ENCODE measurements at places on chromosomes 11 and 22. TPM values are rescaled to one million over a fixed set of nuclear protein-coding genes. Genes with fewer than 3 reads are reported as not detected.
A peak's percentile ranks its signal among the peaks of the same experiment; 100 is the strongest.

DNA sequence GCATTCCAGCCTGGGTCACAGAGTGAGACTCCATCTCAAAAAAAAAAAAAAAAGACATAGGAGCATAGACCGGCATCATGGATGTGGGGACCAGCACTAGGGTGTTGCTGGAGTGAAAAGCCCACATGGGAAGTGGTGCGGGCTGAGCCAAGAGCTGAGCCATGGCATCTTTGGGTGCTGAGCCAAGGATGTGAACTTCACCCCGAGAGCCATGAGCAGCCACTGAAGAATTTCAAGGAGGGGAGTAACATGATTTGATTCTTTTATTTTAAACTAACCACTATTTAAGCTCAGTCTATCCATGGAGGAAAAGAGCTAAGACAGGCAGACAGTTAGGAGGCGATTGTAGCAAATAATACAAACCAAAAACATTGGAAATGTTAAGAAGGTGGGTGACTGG is 57.4 kb downstream of the AHNAK start:
- DNase-seq, result no peak
- H3K4me3 ChIP-seq, result no peak overlapping the region
- H3K27ac ChIP-seq, result no peak overlapping the region
- H3K4me1 ChIP-seq, result peaks cover 10% of the 10 kb centered on the region
- H3K27me3 ChIP-seq, result no peaks in the 10 kb centered on the region

DNA sequence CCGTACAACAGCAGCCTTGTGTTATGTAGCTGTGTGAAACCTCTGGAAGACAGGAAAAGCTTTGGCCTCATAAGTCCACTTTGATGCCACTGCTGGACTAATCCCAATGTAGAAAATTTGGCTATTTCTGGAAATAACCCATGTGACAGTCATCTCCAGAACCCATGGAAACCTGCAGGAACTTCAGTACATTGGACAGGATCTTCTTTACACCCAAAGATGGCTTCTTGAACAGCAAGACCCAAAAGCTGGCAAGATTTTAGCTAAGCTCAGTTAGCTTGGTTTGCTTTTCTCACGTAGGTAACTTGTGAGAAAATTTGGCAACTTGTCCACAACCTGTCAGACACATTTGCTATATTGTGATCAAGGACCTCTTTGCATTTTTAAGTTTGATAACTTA is 74.8 kb upstream of the RCN1 start:
- peaks cover 46% of the 10 kb centered on the region for H3K27me3 ChIP-seq
- H3K4me3 ChIP-seq, result no peak overlapping the region
- H3K4me1 ChIP-seq, result no peaks in the 10 kb centered on the region
- H3K36me3 ChIP-seq, result peaks cover 2% of the 10 kb centered on the region

GRCh38 chr11:64914123-64914522 is 2.9 kb downstream of the ATG2A start:
- no peak for DNase-seq
- no peaks in the 10 kb centered on the region for H3K27me3 ChIP-seq
- H3K4me3 ChIP-seq, result no peak overlapping the region

- H3K4me3 ChIP-seq, result no peak overlapping the region
- H3K4me1 ChIP-seq, result no peaks in the 10 kb centered on the region
- no peak for DNase-seq
- no peak overlapping the region for H3K27ac ChIP-seq
- H3K27me3 ChIP-seq, result no peaks in the 10 kb centered on the region
- no peaks in the 10 kb centered on the region for H3K36me3 ChIP-seq
These were observed 203.2 kb downstream of the CASP12 start for GRCh38 chr11:104695065-104695463.

- H3K4me3 ChIP-seq, result no peak overlapping the region
- H3K27ac ChIP-seq, result no peak overlapping the region
- no peaks in the 10 kb centered on the region for H3K27me3 ChIP-seq
- H3K36me3 ChIP-seq, result peaks cover 4% of the 10 kb centered on the region
- peaks cover 23% of the 10 kb centered on the region for H3K4me1 ChIP-seq
These were observed 5.5 kb downstream of the SNAP29 start for GRCh38 chr22:20864186-20864908.

- H3K27me3 ChIP-seq, result no peaks in the 10 kb centered on the region
- no peak overlapping the region for H3K4me3 ChIP-seq
- H3K27ac ChIP-seq, result peak overlapping the region; percentile 64
- H3K36me3 ChIP-seq, result peaks cover 18% of the 10 kb centered on the region
- DNase-seq, result no peak
These were observed 13.3 kb downstream of the ARHGAP1 start for GRCh38 chr11:46686886-46687795.

ADAMTS15 gene
- 16.8 TPM for total RNA-seq

DNA sequence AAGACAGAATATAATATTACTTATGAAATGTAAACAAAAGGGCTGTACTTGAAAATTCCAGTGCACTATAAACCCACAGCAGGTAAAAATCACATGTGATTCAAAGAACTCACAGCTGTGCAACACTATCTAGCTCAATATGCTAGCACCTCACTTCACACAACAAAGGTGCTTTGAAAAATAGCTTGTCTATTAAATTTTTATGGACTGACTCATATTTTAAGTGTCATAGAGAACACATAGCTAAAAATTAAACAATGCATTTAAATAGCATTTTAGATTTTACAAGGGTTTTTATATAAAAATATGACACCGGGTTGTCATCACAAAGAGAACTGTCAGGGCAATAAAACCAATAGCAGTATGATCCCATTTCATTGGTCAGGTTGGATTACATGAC is 1390.5 kb upstream of the TENM4 start:
- H3K27me3 ChIP-seq, result peaks cover 9% of the 10 kb centered on the region
- H3K27ac ChIP-seq, result no peak overlapping the region
- no peaks in the 10 kb centered on the region for H3K36me3 ChIP-seq
- H3K4me3 ChIP-seq, result no peak overlapping the region
- DNase-seq, result no peak
- no peaks in the 10 kb centered on the region for H3K4me1 ChIP-seq

DNA sequence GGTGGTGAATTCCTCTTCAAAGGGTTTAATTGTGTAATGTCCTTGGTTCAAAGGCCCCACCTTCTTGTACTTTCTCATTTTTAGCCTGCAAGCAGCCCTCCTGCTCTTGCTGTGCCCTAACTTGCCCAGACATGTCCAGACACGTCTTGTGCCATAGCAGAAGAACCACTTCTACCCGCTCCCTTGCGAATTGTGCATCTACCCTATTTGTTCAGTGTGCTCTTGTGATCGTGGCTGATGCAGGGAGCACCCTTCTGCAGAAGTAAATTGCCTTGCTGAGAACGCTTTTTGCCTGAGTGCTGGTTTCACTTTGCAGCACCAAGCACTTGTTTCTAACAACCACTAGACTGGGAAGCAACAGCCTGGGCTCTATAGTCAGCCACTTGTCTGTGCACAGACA is 249.4 kb downstream of the SBF2 start:
- no peak overlapping the region for H3K27ac ChIP-seq
- H3K27me3 ChIP-seq, result no peaks in the 10 kb centered on the region
- peaks cover 10% of the 10 kb centered on the region for H3K36me3 ChIP-seq

DNA sequence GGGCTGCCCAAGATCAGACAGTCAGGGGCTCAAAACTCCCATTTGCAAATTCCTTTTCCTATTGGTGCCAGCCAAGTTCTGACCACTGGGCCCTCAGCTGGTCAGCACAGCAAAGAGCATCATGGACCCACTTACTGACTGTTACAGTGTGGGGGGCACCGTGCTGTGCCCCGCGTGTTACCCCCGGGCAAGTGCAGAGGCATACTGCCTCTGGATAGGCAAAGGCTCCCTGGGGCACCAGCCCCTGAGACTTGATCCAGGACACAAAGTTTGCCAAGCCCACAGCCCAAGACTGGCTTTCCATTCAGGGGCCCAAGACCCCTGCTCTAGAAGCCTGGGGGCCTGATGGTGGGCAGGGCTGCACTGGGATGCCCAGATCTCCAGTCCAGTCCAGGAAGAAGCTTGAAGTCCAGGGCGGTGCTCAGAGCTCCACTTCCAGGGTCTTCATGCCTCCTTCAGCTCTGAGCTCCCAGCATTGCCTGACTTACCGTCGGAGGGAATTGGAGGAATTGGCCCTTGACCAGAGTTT is 6.6 kb downstream of the LRRC32 start:
- peak overlapping the region; percentile 70 for H3K27ac ChIP-seq
- peak; percentile 59 for DNase-seq
- H3K27me3 ChIP-seq, result no peaks in the 10 kb centered on the region
- peaks cover 72% of the 10 kb centered on the region for H3K4me1 ChIP-seq
- H3K36me3 ChIP-seq, result peaks cover 42% of the 10 kb centered on the region

KDM4E gene
- not detected for total RNA-seq

DRD4 gene
- 0.55 TPM for total RNA-seq

DNA sequence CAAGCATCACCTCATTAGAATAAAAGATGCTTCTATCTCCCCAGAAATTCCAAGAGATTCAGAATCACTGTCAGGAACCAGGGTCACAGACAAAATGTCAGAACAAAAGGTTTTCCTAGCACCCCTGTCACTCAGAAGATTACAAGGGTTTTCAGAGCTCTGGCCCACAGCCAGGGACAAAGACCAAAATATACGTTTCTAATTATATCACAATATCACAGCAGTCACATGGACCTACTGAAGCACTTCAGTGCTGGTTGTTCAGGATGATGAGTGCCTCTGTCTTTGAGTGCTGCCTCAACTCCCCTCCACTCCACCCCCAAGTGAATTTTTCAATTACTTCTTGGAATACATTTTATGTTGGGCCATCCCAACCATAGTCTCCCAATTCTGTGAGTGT is 21.9 kb upstream of the RTL6 start:
- no peak overlapping the region for H3K27ac ChIP-seq
- no peak overlapping the region for H3K4me3 ChIP-seq
- peaks cover 36% of the 10 kb centered on the region for H3K4me1 ChIP-seq

PLEKHA7 gene
- total RNA-seq, result 0.92 TPM

OR6T1 gene
- total RNA-seq, result not detected

- H3K27ac ChIP-seq, result peak overlapping the region; percentile 100
- no peak for DNase-seq
- H3K4me1 ChIP-seq, result peaks cover 71% of the 10 kb centered on the region
These were observed 2.9 kb upstream of the NNMT start for GRCh38 chr11:114293201-114293711.

SLC22A12 gene
- total RNA-seq, result not detected

MS4A4E gene
- total RNA-seq, result 0.20 TPM

- H3K4me1 ChIP-seq, result peaks cover 3% of the 10 kb centered on the region
- no peak overlapping the region for H3K4me3 ChIP-seq
- H3K27ac ChIP-seq, result no peak overlapping the region
- H3K27me3 ChIP-seq, result peaks cover 11% of the 10 kb centered on the region
- no peak for DNase-seq
These were observed 19.7 kb upstream of the GLYATL1 start for GRCh38 chr11:58919561-58919960.

EMID1 gene
- 0.41 TPM for total RNA-seq

GRCh38 chr11:13923182-13923581 is 39.3 kb upstream of the SPON1 start:
- no peaks in the 10 kb centered on the region for H3K4me1 ChIP-seq
- no peak overlapping the region for H3K4me3 ChIP-seq
- H3K27me3 ChIP-seq, result peaks cover 14% of the 10 kb centered on the region

UPB1 gene
- total RNA-seq, result 0.15 TPM

RELT gene
- 4.5 TPM for total RNA-seq

- peaks cover 2% of the 10 kb centered on the region for H3K27me3 ChIP-seq
- no peak overlapping the region for H3K4me3 ChIP-seq
- no peaks in the 10 kb centered on the region for H3K4me1 ChIP-seq
- DNase-seq, result peak; percentile 91
- H3K36me3 ChIP-seq, result no peaks in the 10 kb centered on the region
- no peak overlapping the region for H3K27ac ChIP-seq
These were observed 90.6 kb downstream of the MPPED1 start for GRCh38 chr22:43502306-43502874.

DNA sequence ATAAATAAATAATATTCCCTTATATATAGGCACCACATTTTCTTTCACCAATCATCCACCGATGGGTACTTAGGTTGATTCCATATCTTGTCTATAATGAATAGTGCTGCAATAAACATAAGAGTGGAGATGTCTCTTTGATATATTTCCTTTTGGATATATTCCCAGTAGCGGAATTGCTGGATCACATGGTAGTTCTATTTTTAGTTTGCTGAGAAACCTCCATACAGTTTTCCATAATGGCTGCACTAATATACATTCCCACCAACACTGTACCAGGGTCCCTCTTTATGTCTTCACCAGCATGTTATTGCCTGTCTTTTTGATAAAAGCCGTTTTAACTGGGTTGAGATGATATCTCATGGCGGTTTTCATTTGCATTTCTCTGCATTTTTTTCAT is 23.6 kb downstream of the PAMR1 start:
- no peak for DNase-seq
- H3K36me3 ChIP-seq, result peaks cover 9% of the 10 kb centered on the region
- H3K4me3 ChIP-seq, result no peak overlapping the region
- no peaks in the 10 kb centered on the region for H3K4me1 ChIP-seq
- no peak overlapping the region for H3K27ac ChIP-seq

DNA sequence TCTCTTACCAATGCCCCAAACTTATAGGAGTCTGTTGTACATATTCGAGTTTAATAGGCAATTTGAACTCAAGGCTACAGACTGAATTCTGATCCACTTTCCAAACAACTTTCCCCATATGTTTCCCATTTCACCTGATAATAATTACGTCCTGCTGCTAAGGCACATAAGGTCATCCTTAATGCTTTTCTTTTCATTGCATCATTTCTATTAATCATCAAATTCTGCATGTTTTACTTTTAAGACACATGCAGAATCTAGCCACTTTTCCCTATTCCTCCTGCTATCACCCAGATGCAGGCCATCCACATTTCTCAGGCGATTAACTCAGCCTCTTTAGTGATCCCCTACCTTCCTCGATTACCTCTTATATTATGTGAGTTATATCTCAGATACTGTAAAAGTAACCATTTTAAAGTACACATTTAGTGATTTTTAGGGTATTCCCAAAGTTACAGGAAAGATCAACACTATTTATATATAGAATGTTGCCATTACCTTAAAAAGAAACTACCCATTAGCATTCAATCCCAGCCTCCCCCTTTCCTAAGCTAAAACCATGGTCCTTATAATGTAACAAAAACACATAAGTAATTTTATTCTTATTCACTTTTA is 14.9 kb downstream of the XKR3 start:
- H3K4me1 ChIP-seq, result no peaks in the 10 kb centered on the region
- no peaks in the 10 kb centered on the region for H3K36me3 ChIP-seq
- no peak overlapping the region for H3K4me3 ChIP-seq
- no peaks in the 10 kb centered on the region for H3K27me3 ChIP-seq
- DNase-seq, result no peak

COA4 gene
- total RNA-seq, result 57.4 TPM

APOBEC3A gene
- not detected for total RNA-seq

DNA sequence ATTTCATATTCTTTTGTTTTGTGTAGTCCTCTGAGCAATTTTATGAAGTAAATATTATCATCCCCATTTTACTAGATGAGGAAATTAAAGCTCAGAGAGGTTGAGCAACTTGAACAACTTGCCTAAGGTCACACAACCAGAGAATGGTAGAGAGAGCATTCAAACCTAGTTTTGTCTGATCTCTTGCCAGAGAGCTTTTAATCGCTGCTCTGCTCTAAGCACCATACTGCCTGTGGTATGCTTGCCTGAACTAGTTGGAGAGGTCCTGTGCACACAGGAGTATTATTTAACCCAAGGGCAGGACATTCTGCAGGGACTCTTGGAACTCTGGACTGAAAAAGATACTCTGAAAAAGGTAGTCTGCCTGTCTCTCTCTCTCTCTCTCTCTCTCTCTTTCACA is 38.5 kb downstream of the TRAF6 start:
- no peaks in the 10 kb centered on the region for H3K27me3 ChIP-seq
- peaks cover 7% of the 10 kb centered on the region for H3K36me3 ChIP-seq
- H3K4me3 ChIP-seq, result no peak overlapping the region
- H3K27ac ChIP-seq, result no peak overlapping the region
- no peak for DNase-seq

All from chondrocyte (in vitro differentiated cells).